ENCODE measurements at places on chromosomes 11 and 22. TPM values are rescaled to one million over a fixed set of nuclear protein-coding genes. Genes with fewer than 3 reads are reported as not detected.

The CD3E gene
- not detected for polyA plus RNA-seq

DNA sequence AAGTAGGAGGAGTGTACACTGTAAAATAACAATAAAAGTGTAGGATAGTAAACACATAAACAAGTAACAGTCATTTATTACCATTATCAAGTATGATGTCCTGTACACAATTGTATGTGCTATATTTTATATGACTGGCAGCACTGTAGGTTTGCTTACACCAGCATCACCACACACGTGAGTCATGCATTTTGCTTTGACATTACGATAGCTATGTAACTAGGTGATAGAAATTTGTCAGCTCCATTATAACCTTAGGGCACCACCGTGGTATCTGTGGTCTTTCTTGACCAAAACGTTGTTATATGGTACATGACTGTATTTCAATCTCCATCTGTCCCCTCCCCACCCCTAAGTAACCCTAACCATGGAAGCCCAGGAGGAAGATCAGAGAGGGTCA lies 1.1 kb downstream of the DNAL4 start:
- no peak for DNase-seq

- DNase-seq = no peak
Observed at GRCh38 chr22:19707347-19708290, 6.7 kb upstream of the SEPTIN5 start.

DNA sequence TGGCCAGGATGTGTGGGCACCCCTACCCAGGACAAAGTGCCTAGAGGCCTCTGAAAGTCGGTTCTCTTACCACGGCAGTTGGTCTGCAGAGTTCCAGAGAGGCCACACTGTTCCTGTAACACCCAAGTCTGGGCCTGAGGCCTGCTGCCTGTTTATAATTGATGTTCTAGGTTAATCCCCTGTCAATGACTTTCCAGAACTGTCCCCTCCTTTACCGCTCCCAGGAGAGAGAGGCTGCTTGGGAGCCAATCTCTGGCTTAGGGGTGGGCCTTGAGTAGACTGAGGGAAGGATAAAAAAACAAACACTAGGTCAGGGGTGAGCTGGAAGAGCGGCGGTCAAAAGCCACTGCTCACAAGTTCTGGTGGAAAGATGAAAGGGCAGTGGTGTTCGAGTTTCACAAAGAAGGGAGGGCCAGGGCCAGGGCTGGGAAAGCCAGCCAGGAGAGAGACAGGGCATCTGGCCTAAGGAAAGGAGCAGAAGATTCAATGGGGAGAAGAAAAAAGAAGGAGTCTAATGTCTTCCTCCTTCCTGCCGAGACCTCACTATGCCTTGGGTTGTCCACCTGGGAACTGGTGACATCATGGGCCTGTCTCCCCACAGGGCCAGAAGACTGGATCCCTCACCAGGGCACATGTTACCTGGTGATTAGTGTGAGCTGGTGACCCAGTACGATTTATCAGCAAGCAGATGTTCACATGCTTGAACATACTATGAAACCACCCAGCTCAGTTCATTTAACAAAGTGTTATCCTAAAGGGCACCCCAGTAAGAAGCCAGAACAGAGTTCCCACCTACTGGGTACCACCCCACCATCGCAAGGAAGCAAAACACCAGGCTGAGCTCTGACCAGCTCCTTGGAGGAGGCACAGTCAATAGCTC lies 50.2 kb downstream of the PC start:
- no peak for DNase-seq

DNA sequence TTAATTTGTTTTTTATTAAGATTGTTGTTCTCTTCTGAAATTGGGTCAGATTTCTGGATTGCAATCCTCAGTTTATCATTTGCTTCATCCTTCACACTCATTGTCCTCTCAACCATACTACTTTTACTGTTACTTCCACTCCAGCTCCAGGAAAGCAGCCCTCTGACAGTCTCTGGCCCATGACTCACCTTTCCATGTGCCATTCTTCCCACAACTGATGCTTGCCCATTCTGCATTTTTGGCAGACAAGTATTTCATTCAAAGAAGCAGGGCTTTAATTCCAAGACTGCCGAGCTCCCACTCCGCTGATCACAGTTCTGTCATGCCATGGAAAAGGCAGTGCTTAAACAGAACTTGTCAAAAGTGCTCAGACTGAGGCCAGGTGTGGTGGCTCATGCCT lies 139.2 kb downstream of the WNT11 start:
- DNase-seq = no peak

DNA sequence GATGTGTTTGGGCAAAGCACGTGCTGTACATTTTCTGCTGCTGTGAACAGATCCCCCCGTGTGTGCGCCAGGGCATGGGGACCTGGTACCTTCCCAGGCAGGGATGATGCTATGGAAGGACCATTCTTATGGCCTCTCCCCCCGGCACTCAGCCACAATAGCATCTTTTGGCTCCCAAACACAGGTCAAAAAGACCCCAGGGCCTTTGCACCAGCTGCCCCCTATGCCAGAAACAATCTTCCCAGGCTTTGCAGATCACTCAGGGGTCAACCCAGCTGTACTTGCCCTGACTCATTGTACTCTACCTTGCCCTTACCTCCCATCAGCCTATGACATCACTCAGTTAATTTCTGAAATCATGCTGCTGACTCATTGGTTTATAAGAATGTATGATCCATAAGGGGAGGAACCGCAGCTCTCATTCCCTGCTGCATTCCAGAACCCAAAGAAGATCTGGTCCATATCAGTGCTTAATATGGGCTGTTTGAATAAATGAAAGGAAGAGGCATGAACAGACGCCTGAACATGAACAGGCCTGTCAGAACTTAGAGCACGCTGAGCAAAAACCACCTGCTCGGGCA lies 100.7 kb downstream of the CELSR1 start:
- DNase-seq = no peak

- no peak for DNase-seq
Observed at GRCh38 chr11:109507331-109507730, 85.3 kb downstream of the C11orf87 start.

- no peak for DNase-seq
Observed at GRCh38 chr11:72333661-72334060, 89.7 kb upstream of the PHOX2A start.
